Camera-type eye (tissue), 1 donor: ENCODE measurements at places on chromosomes 12 and 14. TPM values are rescaled to one million over a fixed set of nuclear protein-coding genes. Genes with fewer than 3 reads are reported as not detected.

The EIF5 gene
- 187 TPM for total RNA-seq

The PTGR2 gene
- total RNA-seq = 22.2 TPM

The CCDC177 gene
- 3.7 TPM for total RNA-seq

The MYL6 gene
- 753 TPM for total RNA-seq

The C12orf42 gene
- total RNA-seq = 1.2 TPM

The DNAJC22 gene
- 1.4 TPM for total RNA-seq

The TRPV4 gene
- 1.4 TPM for total RNA-seq

The GYS2 gene
- total RNA-seq = not detected

The ABCD2 gene
- 5.6 TPM for total RNA-seq

The NANOG gene
- total RNA-seq = not detected

The ERG28 gene
- total RNA-seq = 7.5 TPM

The SRRM4 gene
- 21.8 TPM for total RNA-seq

The POLE gene
- total RNA-seq = 60.3 TPM

The SUOX gene
- total RNA-seq = 20.3 TPM

The SLC5A8 gene
- total RNA-seq = 1.9 TPM

The DPPA3 gene
- total RNA-seq = not detected

The ASCL1 gene
- 42.0 TPM for total RNA-seq

The C3AR1 gene
- total RNA-seq = 2.0 TPM

The AQP6 gene
- 1.9 TPM for total RNA-seq

The SERPINA5 gene
- total RNA-seq = 0.66 TPM

The TMEM30B gene
- total RNA-seq = 6.3 TPM

The PPM1H gene
- total RNA-seq = 17.2 TPM

The KRT75 gene
- total RNA-seq = 0.71 TPM

The KLRC2 gene
- total RNA-seq = not detected

The ZBTB25 gene
- total RNA-seq = 17.3 TPM

The PGF gene
- 11.8 TPM for total RNA-seq

The KLRG1 gene
- 6.7 TPM for total RNA-seq
